ENCODE measurements at places on chromosomes 11 and 22.

DNA sequence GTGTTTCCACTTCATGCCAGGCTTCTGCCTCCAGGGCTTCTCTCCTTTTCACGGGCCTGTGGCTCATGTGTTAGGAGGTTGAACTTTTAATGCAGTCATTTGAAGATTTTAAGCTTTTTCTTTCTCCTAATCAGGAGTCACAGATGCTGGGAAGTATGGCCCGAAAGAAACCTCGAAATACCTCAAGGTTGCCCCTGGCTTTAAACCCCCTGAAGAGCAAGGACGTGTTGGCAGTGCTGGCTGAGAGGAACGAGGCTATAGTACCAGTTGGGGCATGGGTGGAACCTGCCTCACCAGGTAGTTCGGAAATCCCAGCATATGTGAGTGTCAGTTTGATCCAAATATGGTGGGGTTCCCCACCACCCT lies 571 bp downstream of the CCDC15 start:
- no peak for DNase-seq

DNA sequence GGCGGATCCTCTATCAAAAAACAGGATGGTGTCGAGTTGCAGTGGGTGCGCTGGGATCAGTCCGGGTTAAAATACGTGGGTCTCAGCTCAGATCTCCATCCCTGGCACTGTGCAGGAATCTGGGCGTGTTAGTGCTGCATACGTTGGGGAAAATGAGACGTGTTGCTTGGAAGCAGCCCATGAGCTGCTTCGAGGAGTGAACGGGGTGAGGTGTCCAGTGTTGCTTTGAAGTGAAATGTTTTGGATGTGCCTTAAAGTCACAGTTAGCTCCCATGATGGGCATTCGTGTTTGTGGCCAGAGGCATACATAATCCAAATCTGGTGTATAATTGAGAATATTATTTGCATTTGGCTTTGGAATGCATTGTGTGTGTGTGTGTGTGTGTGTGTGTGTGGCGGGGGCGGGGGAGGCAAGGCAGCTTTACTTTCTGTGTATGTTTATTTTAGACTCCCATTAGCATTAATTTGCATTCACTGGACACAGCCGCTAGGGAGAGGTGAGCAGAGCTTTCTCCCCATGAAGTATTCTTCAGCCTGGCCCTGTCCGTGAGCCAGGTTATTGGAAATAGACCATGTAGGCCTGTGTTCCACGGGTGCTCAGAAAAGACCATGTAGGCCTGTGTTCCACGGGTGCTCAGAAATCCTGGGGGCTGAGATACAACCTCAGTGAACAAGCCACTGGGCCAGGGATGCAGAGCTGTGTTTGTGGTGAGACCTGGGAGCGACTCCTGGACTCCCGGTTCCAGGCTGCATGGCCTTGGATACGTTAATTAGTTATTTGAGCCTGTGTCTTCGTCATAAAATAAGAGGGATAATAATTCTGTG lies 134.6 kb downstream of the ST3GAL4 start:
- DNase-seq = no peak

DNA sequence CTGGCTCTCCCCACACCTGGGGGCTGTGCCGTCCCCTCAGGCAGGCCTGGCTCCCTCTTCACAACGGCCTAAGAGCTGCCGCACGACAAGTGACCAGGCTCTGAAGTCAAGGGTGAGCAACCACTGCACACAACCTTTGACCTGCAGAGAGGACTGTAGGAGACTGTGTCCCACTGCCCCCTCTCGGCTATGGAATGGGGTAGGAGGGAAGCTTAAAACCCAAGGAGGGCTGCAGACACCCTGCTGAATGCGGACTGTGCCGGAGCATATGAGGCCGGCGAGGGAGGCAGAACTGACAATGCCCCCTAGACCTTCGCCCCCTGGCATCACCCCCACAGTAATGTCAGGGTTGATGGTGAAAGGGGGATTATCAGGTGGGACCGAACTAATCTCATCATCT lies 311.9 kb downstream of the CTTN start:
- no peak for DNase-seq

DNA sequence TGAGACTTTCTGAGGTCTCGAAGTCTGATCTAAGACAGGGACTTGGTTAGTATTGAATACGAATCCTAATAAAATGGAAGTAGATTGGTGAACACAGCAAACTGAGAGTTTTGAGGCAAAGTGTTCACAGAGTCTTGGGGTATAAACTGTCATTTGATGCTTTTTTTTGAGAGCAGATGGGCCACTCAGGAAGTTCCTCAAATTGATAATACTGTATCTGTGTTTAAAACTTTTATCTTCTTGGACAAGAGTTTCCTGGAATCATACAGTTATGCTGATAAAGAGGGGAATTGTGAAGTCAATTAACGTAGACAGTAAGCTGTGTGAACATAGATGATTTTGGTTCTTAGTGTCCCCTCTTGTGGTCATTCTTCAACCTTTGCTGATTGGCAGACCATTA lies 80.0 kb upstream of the CLPB start:
- DNase-seq = no peak

DNA sequence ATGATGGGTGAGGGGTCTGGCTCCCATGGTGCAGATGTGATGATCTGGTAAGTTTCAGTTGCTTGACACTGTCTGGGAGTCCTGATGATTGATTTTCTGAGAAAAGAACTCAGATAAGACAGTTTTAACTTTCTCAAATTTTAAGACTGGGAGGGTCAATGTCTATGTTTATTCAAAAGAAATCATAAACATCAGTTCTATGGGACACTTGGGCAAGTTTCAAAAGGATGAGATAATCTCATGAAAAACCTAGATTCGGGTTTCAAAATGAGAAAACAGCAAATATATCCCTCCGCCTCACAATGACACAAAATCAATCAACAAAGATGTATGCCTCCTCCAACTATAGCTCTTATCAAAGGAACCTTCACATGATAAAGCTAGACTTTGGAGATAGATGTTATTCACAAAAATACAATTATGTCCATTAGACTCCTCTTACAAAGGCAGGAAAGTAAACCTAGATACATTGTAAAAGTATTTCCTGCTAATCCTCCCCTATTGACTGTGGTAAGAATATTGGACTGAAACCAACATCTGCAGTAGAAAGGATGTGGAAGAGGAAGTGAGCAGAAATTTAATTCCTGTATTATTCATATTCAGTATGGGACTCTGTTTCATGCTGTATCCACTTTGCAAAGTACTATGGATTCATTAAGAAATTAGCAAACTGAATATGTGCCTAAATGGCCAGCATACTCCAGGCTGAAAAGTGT lies 21.6 kb downstream of the SVIP start:
- no peak for DNase-seq
